ENCODE measurements at places on chromosomes 2 and 18.
A peak's percentile ranks its signal among the peaks of the same experiment; 100 is the strongest.

DNA sequence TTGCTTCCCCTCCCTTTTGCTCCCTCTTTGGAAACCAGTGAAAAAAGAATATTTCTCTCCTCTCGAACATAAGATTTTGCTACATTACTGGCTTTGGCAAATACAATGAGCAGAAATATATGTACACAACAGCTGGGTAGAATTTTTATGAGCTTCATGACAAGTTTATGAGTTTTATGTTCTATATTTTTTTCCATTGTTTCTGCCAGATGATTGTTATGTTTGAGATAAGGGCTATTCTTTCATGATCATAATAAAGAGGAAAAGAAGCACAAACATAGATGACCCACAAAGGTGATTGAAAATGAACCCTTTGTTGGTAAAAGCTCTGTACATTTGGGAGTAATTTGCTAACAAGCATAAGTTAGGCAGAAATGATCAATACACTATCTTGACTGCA is 14.8 kb upstream of the TFPI start:
- DNase-seq: no peak

DNA sequence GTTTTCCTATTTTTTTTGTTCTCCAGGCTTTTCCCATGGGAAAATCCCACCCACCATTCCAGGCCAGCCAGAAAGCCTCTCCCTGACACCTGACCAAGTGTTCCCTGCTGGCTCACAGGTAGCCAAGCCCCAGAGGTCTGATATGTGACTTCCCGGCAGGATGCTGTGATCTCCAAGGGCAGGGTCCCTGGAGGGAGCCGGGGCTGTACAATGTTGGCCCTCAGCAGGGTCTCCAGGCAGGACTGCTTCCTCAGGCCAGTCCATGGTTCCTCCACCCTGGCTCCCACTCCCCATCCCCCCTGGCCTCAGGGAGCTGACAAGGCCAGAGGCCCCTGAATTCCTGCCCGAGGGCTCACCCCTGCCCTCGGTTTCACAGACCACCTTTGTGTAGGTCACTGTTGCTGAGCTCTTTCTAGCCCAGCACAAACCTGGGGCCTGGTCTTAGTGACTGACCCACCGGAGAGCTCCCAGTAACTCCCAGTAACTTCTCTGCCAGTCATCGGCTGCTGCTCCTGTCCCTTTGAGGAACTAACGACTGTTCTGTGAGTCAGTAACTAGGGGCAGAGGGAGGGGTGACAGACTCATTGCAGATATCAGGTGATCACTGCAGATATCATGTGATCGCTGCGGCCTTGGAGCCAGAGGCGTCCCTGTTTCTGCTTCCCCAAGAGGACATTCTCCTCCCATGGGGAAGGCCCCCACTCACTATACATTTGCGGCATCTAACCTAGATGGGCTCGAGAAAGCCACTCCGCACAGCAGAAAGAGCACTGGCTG is 38.7 kb downstream of the SDC1 start:
- no peak for DNase-seq

- no peak for DNase-seq
These were observed 11.7 kb downstream of the AQP12B start for GRCh38 chr2:240670950-240671349.

DNA sequence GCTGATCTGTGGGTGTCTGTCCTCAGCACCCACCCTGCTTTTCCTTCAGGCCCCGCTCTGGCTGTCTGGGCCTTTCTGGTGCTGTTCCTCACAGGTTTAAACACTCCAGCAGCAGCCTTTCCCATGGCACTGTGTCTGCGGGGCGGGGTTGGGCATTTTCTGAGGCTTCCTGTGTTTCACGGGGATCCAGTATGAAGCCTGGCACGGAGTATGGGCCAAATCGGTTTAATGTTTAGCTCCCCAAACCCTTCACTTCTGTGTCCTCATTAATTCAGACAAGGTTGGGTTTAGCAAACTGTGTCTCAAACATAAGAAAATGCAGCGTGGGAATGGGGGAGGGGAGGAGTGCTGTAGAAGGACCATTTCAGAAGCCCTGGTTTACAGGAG is 44.9 kb downstream of the HPCAL1 start:
- no peak for DNase-seq

DNA sequence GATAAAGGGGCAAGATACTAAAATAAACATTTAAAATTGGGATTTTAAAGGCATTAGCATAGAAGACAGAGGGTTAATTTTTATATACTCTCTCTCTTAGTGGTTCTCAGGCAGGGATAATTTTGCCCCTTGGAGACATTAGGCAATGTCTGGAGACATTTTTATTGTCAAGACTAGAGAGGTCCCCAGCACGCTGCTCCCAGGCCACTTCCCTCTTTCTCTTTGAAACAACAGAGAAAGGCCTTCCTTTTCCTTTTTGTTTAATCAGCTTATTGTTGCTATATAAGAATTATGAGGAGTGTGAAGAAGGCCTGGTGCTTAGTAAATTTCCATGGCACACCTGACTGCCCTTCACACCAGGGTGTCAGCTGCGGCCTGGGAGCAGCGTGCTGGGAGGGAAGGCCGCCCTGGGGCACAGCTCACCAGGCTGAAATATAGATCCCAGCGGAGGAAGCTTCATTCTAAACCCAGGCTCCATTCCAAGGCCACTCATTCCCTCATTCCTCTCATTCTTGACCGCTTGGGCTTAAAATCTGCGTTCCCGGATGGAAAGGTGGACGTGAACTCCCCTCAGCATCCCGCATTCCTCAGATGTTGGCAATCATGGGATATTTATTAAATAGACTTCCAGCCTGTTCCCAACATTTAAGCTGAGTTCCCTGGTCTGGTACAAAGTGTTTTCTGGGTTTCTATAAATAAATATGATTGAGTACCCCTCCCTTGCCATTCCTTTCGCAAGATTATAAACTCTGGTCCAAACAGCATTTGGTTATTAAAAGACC is 22.5 kb downstream of the SLC14A2 start:
- DNase-seq: no peak

DNA sequence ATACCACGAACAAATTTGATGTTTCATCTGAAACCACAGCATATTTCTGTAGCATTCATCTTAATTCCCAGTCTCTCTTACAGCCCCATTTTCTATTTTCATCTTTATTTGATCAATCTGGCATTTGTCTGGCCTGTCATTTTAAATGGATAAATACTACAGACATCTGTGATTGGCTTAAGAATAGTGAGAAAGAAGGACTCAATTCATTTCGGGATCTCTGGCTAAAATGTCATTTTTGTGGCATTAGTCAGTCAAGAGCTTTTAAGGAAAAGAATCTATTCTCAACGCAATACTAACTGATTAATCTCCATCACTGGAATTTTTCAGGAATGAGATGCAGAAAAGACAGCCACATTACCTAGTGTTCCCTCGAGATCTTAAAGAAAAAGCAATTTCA is 585.9 kb downstream of the IRS1 start:
- DNase-seq: no peak

GRCh38 chr2:206127656-206128055 is 31.6 kb downstream of the NDUFS1 start:
- DNase-seq: no peak

GRCh38 chr18:34023471-34023870 is 201.2 kb downstream of the NOL4 start:
- DNase-seq: peak; percentile 12

GRCh38 chr2:225367482-225367881 is 32.0 kb upstream of the NYAP2 start:
- peak; percentile 35 for DNase-seq

- no peak for DNase-seq
These were observed 24.9 kb downstream of the MYO7B start for GRCh38 chr2:127560201-127560930.

GRCh38 chr2:73028841-73029240 is 42.7 kb downstream of the SFXN5 start:
- no peak for DNase-seq
